ENCODE measurements at places on chromosomes 7 and 10.

GRCh38 chr10:50527442-50528043 is 96.2 kb downstream of the SGMS1 start:
- DNase-seq = no peak

DNA sequence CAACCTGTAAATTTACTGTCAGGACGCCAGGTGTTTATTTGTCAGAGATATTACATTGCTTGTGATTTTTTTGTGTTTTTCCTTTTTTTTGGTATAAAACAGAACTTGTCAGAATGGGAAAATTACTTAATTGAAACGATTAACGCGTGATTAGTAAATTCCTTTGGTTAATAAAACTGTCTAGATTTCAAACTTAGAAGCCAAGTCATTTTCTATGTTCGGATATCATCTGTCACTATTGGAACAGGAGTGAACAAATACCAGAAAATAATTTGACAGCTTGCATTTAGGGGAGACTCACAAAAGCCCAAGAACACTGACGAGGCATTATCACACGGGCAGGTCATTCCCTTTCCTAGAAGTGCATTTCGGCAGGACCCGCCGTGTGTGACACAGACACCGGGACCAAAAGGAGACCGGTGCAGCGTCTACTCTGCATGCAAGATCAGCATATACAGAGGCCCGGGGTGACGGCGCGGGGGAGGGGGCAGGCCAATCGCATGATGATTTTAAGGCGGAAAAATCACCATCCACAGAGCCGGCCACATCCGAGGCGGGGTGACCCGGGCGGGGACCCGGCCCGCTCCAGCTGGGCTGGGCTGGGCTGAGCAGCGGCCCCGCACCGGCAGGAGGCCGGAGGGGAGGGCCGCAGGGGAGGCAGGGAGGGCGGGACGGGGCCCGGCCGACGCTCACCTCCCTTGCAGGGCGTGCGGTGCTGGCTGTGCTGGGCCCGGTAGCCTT is 841 bp downstream of the GLUD1 start:
- no peak for DNase-seq

DNA sequence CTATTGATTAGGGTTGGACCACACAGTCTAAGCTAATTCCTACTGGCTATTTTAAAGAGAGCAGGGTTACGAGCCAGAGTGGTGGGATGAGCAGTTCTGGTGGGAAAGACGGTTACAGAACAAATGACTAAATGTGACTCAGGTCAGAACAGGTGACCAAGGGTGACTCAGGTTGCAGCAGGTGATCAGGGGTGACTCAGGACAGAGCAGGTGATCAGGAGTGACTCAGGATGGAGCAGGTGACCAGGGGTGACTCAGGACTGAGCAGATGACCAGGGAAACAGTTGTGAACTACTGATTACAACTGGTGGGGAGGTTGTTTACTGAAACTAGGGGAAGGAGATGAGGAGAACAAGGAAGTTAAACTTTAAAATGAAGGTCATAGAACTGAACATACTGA is 366.3 kb downstream of the ABCA13 start:
- no peak for DNase-seq

DNA sequence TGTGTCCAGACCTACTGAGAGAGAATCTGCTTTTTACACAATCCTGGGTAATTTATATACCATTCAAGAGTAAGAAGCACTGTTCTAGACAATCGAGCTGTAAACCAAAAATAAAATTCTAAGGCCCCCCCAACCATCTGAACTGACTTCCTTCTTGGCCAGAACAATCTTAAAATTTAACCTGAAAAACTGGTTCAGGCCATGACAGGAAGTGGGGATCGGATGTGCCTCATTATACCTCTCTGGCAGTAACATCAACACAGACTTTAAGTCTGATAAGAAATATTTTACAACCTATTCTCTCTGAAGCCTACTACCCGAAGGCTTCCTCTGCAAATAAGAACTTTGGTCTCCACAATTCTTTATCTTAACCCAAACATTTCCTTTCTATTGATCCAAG is 75.2 kb upstream of the KIF5B start:
- DNase-seq = no peak

- no peak for DNase-seq
These were observed 324.7 kb upstream of the AKR1E2 start for GRCh38 chr10:4501306-4501705.

DNA sequence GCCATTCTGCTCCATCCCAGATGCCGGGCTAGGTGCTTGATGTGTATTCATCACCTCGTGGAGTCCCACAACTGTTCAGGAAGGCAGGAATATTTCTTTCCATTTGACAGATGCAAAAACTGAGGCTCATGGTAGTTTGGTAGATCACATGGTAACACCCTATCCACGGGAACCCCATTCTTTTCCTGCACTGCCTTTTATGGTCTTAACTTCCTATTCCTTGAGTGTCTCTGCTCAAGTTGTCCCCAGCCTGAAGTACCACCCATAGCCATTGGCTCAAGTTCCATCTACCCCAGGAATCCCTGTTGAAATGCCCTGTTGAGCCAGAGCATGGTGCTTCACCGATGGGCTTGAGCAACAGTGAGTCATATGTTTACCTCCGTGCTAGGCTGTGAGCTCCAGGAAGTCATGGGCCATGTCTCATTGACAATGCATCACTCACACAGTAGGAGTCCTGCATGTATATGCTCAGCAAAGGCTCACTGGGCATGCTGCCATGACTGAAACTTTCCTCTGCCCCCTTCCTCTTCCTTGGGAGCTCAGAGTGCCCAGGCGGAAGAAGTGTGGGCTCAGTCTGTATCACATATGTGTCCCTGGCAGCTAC is 71.7 kb upstream of the ADAM12 start:
- DNase-seq = no peak

DNA sequence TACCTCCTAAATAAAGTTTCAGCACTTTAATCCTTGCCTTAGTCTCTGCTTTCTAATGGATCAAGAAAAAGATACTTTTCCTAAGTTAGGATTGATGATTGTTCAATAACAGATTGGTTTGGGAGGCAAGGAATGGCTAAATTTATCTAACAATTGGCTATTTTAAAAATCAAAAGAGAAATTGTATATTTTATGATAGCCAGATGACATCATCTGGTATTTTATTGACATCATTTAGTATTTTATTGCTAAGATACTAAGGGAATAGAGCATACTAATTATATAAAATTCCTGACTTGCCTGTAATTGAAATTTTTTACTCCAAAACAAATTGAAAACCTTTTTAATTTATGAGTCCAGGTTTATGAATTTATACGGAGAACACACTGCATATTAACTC is 19.3 kb upstream of the FAM13C start:
- DNase-seq = no peak

DNA sequence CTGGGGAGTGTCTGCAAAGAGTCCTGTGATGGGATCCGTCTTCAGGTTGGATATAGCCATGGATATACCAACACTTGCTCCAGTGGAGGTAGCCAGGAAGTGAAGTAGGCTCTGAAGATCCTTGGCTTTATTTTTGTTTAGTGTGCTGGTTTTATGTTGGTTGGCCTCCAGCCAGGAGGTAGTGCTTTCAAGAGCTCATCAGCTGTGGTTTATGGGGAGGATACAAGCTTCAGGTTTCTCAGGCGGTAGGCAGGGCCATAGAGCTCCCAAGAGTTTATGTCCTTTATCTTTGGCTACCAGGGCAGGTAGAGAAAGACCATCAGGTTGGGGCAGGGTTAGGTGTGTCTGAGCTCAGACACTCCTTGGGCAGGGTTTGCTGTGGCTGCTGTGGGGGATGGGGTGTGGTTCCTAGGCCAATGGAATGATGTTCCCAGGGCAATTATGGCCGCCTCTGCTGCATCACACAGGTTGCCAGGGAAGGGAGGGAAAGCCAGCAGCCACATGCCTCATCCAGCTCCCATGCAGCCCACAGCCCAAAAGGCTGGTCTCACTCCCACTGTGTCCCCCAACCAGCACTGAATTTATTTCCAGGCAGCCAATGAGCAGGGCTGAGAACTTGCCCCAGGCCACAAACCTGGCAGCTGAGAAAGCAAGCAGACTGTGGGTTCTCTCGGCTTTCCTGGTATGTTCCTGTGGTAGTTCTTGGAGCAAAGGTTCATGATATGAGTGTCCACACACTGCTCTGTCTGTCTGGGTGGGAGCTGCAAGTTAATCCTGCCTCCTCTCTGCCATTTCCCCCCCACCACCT is 67.0 kb upstream of the PRLHR start:
- no peak for DNase-seq

GRCh38 chr10:22945934-22946673 is 18.3 kb downstream of the ARMC3 start:
- no peak for DNase-seq

GRCh38 chr10:84907461-84908009 is 579.1 kb downstream of the CCSER2 start:
- DNase-seq = no peak

DNA sequence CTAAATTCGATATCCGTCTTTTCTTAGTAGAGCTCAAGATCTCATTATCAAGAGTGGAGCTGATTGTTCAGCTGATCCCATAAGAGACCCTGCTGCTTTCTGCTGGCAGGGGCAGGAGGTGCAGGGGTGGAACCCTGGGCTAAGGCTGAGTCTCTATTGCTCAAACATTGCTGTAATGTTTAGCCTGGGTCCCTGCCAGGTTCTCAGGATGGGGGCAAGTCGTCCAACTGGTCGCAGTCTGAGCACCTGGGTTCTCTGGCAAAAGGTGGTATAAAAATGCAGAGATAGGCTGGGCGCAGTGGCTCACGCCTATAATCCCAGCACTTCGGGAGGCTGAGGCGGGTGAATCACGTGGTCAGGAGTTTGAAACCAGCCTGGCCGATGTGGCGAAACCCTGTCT is 62.0 kb upstream of the NRBF2 start:
- DNase-seq = peak; percentile 8

GRCh38 chr7:151125470-151125845 is 39.2 kb downstream of the AGAP3 start:
- no peak for DNase-seq

DNA sequence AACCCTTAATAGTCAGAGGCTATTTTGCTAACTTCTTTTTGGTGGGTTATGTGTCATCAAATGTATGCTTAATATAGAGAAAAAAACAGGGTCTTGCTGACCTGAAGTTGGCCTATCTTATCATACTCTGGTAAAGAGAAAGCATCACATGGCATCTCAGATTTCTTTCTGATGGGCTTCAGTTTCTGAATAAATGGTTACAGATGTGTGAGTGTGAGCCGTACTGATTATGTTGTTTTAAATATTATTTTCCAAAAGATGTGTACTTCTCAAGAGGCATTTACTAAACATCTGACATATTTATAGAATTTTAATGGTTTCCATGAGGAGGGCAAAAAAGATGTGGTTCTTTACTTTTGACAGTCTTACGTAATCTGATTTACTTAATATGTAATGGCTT is 28.4 kb downstream of the BBS9 start:
- DNase-seq = no peak

DNA sequence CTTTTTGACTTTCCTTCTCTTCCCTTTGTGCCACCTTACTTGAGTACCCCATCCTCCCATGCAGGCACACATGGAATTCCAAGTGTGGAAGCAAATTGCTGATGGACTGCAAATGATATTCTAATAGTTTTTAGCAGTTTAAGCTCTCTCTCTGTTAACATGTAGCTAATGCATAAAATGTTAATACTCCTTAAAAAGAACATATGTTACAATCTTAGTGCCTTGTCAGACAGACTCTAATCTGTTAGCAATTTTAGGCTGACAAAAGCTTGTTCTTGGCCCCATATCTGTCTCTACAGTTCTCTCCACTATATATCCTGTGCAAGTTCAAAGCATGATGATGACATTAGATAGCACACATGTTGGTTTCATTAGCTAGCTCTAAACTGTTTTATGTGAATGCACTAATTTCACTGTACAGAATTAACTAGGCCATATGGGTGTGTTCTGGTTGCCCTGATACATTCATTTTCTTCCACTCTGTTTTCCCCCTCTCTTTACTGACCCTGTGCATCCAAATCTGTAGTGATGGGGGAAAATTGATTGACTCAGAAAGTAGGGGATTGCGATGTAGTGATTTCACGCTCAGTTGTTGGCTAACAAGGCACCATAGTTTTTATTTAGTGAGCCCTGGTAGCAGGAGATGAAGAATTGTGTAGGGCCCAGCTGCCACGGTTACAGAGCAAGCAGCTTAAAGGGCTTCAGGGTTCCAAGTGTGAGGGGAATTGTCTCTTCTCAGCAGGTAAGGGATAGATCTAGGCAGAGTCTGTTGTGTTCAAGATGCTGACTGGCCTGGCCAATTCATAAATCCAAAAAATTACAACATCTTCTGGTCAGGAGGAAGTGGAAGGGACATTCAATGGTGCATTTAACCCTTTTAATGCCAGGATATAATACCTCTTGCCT is 114.6 kb upstream of the FZD1 start:
- no peak for DNase-seq

- no peak for DNase-seq
These were observed 52.0 kb downstream of the MMRN2 start for GRCh38 chr10:86905429-86905828.

DNA sequence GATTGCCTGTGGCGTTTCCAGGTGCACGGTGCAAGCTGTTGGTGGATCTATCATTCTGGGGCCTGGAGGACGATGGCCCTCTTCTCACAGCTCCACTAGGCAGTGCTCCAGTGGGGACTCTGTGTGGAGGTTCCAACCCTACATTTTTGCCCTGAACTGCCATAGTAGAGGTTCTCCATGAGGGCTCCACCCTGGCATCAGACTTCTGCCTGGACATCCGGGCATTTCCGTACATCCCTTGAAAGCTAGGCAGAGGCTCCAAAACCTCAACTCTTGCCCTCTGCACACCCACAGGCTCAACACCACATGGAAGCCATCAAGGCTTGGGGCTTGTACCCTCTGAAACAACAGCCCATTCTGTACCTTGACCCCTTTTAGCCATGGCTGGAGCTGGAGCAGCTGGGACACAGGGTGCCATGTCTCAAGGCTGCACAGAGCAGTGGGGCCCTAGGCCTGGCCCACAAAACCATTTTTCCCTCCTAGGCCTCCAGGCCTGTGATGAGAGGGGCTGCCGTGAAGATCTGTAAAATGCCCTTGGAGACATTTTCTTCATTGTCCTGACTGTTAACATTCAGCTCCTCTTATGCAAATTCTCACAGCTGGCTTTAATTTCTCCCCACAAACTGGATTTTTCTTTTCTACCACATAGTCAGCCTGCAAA is 10.0 kb upstream of the FGL2 start:
- no peak for DNase-seq

GRCh38 chr7:76267107-76267893 is 35.2 kb upstream of the HSPB1 start:
- DNase-seq = no peak

DNA sequence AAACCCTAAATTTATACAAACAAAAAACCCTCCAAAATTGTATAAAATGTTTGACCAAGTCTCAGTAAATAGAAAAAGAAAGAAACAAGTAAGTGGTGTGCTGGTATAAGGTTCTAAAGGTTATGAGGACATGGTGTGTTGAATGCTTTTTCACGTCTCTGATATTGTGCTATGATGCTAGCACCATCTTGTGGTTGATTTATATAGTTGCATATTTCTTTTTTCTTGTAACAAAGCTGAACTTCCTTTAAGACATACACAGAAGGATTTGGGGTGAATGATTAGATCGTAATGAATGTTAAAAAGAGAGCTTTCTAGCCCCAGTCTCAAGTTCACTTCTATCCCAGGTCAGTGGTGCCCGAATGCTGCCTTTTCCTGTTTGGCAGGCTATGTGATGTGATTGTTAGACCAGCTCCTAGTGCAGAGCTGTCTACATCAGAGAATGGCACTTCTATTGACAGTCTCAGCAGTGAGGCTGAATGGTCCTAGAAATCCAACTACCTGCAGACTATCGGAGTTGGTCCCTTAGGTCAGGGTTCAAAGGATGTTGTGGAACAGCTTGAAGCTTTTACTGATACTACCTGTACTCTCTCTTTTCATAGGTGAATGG is 25.0 kb downstream of the VTI1A start:
- DNase-seq = peak; percentile 0

All from NCI-H2107 (cell line).